H7 (cell line): ENCODE measurements at places on chromosomes 1 and 21.

DNA sequence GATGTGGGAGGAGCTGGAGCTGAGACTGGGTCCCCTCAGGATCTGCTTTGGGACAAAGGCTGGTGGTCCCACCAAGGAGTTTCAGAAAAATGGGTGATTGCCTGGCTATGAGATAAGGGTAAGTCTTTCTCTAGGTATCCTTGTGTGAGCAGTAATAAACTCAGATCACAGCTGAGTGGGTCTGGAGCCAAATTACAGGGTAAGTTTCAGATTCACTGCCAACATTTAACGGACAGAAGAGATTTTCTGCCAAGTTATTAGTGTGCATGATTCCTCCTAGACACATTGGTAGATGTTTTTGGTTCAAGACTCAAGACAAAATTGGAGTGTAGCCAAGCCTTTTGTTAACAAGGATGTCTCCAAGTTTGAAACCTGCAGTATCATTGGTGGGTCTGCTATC, 7.5 kb downstream of the CD1B start:
- no peak for DNase-seq

- no peak for DNase-seq
Observed at GRCh38 chr21:15301014-15301413, 236.2 kb upstream of the NRIP1 start.

GRCh38 chr1:44609768-44610526, 64.3 kb downstream of the TMEM53 start:
- peak; percentile 71 for DNase-seq

DNA sequence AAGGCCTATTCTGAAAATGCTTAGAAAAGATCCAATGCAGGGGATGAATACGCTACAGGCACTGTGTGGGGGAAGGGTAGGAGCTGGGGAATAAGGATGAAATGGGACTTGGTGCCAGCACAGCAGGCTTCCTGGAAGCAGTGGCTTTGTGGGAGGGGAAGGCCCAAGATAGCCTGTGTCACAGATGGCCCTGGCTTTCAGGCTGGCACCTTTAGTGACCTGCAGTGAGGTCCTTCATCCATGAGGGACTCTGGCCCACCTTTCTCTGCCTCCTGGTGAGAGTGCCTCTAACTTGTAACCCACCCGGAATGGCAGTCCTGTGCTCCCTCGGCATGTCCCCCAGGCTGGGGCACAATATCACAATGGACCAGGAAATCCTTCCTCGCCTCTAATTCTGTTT, 919 bp downstream of the CHI3L1 start:
- DNase-seq = peak; percentile 45

DNA sequence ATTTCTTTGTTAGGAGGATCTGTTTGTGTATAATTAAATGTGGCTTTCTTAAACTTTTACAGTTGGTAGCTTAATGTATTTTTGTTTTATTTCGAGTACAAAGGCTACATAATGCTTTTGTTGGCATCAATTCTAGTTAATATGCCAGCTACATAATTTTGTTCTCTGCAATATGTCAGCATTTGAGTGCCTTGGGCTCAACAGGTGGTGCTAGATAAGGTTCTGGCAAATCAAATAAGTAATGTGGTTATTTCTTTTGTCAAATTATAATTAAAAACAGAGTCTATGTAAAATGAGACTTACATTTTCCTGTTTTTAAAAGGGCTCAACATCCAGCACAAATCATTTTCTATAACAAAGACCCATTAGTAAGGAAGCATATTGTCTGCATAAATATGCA, 410.6 kb upstream of the NR5A2 start:
- no peak for DNase-seq

- DNase-seq = peak; percentile 79
Observed at GRCh38 chr1:161227196-161227871, 1.5 kb downstream of the TOMM40L start.

DNA sequence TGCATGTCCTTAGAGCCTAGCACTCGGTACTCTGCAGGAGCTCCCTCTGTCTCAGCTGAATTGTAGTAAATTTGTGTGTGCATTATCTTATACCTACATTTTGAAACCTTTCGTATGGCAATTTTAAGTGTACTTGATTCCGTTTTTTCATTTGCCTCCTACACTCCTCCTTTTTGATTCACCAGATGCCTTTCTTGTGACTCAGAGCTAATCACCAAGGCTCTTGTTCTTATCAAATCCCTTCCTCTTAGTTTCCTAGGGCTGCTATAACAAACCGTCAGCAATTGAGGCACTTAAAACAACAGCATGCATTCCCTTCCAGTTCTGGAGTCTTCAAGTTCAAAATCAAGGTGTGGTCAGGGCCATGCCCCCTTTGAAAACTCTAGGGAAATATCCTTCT, 261.0 kb downstream of the ASTN1 start:
- no peak for DNase-seq

DNA sequence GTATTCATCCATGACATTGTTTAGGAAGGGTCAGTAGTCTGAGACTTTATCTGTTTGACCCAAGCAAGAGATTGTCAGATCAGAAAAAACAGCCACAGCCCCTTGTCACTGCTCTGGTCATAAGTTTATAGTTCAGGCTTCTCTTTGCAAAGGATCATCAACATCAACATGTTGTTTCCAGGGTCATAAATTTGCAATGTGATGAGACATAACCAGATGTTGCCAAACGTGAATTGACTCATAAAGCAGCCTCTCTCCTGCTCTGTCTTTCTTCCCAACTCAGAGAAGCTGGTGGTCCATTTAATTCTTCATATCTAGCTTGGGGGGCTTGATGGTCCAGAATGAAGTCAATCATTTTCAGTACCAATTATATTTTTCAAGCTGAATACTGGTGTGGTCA, 507.2 kb upstream of the PBX1 start:
- no peak for DNase-seq

GRCh38 chr1:236524142-236524894, 536 bp downstream of the LGALS8 start:
- DNase-seq = peak; percentile 75

- peak; percentile 25 for DNase-seq
Observed at GRCh38 chr1:6200188-6200809, 904 bp upstream of the RPL22 start.

DNA sequence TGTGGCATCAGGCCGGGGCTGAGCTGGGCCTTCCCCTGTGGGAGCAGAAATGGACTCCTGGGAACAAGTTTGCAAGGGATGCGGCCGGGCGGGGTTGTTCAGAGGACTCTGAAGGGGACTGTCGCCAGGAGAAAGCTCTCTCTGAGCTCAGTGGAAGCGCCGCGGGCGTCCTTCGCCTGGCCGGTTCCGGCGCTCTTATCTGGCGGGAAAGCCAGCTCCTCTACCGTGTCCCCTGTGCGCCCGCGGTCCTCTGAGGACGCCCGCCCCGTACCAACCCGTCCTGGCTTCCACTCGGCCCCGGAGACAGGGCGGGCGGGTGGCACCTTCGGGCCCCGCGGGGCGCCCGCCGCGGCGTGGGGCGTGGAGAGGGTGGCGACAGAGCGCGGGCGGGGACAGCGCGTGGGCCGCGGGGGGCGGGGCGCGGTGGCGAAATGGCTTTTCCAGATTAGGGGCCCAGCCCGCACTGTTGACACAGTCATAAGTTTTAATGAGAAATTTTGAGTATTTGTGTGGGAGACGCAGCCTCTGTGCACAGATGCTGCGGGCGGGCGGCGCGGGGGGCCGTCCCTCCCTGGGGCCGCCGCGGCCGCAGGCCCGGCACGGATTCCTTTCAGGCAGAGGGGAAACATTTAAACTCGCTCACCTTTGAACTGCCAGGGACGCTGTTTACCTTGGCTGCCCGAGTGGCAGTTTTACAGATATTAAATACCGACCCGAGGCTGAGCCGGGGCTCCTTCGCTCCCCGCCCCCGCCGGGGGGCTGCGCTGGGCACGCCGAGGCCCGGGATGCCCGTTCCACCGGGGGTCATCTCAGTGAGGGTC, 70.2 kb downstream of the FOXD2 start:
- DNase-seq = peak; percentile 78

DNA sequence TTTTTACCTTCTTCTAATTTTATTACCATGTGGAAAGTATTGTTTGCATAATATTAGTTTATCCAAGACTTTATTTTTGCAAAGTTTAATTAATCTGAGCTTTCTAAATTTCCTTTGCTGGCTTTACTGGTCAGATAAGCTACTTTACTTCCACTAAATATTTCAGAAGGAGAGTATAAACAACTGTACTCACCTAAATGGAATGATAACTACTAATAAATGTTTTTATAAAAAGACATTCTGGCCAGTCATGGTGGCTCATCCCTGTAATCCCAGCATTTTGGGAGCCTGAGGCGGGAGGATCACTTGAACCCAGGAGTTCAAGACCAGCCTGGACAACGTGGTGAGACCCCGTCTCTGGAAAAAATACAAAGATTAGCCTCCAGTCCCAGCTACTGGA, 36.0 kb downstream of the ATP8B2 start:
- DNase-seq = no peak

DNA sequence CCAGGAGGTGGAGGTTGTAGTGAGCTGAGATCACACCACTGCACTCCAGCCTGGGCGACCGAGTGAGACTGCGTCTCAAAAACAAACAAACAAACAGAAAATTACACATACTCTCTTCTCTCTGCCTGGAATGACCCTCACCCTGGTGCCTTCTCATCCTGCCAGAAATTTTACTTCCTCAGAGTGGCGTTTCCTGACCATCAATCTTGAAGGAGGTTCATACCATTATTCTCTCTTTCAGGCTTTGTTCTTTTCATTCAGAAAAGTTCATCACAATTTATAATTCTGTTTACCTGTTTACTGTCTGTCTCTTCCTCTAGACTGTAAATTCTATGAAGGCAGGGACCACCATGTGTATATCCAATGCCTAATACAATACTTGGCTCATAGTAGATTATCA, 79.3 kb downstream of the RPS6KA1 start:
- no peak for DNase-seq

GRCh38 chr1:63813829-63814277, 40.0 kb downstream of the ROR1 start:
- DNase-seq = no peak

GRCh38 chr1:157132616-157133167, 5.5 kb downstream of the ETV3 start:
- no peak for DNase-seq

DNA sequence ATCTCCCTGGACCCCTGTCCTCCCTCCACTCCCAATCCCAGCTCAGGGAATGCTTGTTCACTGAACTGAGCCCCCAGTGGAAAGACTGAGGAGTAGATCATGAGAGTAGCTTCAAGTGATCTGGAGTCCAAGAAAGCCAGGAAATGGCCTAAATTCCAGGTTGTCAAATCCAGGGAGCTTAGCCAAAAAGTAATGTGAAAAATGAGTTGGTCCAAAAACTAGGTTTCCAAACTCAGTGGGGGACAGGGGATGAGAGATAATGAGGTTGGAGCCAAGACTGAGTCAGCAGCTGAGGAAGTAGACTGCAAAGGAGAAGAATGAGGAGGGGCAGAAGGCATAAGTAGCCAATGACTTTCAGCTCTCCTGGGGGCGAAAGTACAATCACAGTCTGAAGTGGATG, 284.1 kb upstream of the BEND5 start:
- DNase-seq = no peak

DNA sequence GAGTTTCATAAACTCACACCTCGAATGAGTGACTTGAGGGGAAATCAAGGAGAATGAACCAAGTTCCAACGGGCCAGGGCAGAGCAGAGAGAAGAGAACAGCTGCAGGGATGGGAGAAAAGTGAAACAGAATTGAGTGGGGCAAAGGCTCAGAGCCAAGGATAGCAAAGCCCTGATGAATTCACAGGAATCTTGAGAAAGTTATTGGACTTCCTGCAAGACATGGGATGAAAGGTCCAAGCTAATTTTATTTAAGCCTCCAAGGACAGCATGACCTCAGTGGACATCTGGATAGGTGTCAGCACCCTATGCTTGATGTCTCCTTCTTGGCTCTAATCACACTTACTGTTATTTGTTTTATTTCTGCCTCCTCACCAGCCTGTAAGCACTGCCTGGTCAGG, 43.0 kb upstream of the RAVER2 start:
- no peak for DNase-seq

GRCh38 chr1:212615201-212615470, 6.6 kb downstream of the ATF3 start:
- DNase-seq = no peak

DNA sequence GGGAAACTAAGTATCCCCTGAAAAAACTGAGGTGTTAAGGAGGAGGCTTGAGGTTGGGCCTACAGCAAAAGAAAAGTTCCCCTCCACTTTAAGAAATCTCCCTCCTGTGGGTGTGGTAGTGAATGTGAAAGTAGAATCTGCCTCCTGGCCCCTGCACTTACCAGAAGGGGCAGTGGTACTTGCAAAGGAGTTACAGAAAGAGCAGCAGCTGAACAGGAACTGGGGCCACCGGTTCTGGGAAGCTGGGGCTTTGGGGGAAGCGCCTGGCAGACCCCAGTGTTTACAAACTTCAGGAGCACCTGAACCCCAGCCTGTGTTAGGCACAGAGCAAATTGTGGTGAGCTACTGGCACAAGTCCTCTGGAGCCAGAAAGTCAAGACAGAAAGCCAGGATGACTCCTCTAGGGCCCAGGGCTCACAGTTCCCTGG, 250.2 kb upstream of the FGGY start:
- no peak for DNase-seq

- DNase-seq = no peak
Observed at GRCh38 chr1:186492531-186493291, 31.8 kb upstream of the PDC start.

DNA sequence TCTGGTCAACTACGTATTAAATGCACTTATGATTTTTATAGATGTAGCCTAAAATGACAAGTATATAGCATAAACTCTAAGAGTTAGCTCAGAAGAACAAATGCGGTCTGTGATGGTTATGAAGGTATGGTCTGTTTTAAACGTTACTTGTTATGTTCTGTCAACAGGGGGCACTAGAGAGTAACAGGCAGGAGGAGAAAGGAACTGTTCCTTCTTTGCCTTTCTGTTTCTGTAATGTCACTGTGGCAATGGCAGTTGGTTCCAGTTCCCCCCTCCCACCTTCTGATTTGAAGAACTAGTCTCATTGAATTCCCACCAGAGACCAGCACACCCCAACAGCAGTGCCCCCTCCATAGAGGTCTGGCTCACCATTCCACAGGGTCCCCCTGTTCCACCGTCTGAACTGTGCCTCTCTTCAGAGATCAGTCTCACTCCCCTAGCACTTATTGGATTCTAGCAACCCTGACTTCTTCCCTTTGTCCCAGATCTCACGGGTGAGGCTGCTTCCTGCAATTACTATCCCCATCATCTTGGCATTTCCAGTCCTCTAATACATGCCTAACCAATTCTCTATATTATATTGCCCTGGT, 14.0 kb downstream of the KRTAP24-1 start:
- peak; percentile 31 for DNase-seq

GRCh38 chr1:212955961-212956620, 5.8 kb downstream of the VASH2 start:
- no peak for DNase-seq

GRCh38 chr1:226686440-226687425, 52.3 kb downstream of the ITPKB start:
- DNase-seq = no peak

DNA sequence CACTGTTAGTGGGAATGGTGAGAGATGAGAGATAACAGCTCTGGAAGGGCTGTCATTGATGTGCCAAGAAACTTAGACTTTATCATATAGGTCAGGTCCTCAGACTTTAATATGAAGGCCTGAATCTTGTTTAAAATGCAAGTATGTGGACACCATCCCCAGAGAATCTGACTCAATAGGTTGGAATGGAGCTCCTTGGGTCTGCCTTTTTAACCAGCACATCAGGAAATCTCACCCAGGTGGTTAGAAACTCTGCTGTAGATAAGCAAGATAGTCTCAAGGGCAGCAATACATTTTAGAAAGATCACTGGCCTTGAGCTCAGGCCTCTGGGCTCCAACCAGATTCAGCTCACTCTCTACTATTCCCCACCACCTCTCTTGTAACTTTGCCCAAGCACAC, 180.4 kb downstream of the SLC44A5 start:
- no peak for DNase-seq
